ENCODE measurements at places on chromosomes 13 and 19. TPM values are rescaled to one million over a fixed set of nuclear protein-coding genes. Genes with fewer than 3 reads are reported as not detected.

The NCAN gene
- not detected for total RNA-seq

The CEACAM16 gene
- total RNA-seq = not detected

The ZIM2 gene
- total RNA-seq = not detected

The SMIM24 gene
- total RNA-seq = 0.50 TPM

The ZNF99 gene
- under 0.01 TPM for total RNA-seq

DNA sequence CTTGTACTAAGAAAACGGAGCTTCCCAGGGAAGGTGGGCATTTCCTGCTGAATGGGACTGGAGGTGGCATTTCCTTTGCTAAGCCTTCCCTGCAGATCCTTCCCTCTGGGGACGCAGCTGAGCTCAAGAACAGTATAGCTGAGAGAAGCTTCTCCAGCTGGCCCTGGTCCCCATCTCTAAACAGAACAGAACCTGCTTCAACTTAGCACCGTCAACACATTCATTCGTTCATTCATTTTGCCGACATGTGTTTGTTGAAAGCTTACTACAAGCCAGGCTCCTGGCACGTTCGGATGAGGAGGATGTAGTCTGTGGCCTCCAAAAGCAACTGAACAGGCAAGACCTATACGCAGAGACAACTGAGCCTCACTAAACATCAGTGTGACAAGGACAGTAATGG lies 36.6 kb upstream of the PEPD start:
- no peak for DNase-seq

DNA sequence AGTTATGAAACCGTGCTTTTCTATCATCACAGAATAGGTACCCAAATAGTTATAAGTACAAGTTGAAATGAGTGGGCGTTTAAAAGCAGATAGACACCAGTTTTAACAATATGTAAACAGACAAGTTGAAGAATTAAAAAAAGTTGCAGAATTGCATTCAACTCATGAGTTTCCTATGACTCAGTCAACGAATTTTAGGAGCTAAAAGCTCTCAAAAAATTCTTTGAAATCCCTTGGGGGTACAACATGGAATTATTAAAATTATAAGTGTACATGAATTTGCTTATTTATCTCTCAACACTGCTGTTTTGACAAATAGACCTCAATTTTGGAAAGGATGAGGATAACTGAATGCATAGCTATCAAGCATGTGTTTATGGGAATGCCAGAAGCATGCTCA lies 693.4 kb downstream of the PCDH9 start:
- no peak for DNase-seq

GRCh38 chr13:40522282-40522681 lies 144.2 kb downstream of the FOXO1 start:
- peak; percentile 41 for DNase-seq

- DNase-seq = no peak
Measured at GRCh38 chr13:91001371-91001770, 346.1 kb upstream of the MIR17HG start.

DNA sequence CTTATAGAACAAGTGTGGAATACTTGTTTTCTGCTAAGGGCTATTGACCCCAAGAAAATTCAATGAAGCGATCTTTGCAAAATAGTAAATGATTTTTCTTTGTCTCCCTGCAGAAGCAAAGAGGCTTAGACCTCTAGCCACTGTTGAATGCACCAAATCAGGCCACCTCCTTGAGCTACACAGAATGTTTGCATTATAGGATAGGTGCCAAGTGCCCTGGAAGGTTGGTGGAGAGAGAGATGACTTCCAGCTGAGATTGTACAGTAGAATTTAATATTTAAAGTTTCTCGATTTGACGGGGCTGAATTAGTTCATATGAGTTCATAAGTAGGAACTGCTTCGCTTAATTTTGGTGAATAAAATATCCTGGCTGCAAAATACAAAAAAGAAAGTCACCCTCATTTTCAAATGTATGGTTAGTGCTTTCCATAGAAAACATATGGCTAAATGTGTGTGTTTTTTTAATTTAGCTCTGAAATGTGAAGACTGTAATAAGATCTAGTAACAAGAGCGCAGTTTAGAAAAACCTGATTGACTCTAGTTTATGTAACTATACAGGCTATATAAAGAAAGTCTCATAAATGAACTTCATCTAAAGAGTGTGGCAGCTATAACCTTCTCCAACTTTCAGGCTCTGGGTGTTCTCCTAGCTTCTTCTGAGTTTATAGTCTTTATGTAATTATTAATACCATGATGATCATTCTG lies 41.6 kb downstream of the LRCH1 start:
- no peak for DNase-seq

DNA sequence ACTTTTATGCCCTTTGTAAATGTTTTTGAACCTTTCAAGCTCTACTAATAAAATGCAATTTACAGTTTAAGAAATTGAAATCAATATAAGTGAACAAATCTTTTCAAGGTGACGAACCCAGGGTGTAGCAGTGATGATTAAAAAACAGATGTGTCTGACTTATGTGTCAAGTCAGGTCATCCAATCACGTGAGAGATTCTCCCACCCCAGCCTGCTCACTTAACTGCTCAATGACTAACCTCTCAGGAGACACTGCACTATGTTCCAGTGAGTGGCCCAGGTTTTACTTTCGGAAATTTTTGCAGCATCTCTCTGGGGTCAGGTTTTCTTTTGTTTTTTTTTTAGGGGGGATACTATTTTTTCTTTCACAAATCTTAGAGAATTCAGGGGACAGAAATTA lies 60.7 kb downstream of the ZNF429 start:
- DNase-seq = peak; percentile 25

GRCh38 chr19:33734913-33735312 lies 61.8 kb upstream of the KCTD15 start:
- no peak for DNase-seq

DNA sequence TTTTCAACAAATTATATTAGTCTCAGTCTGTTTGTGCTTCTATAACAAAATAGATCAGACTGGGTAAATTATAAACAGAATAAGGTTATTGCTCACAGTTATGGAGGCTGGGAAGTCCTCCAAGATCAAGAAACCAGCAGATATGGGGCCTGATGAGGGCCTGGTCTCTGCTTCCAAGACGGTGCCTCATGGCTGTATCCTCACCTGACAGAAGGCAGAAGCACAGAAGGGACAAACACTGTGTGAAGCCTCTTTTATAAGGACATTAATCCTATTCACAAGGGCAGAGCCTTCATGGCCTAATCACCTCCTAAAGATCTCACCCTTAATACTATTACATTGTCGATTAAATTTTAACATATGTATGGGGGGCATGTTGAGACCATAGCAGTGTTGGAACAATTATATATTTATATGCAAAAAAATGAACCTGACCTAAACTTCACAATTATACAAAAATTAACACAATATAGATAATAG lies 12.7 kb downstream of the F10 start:
- no peak for DNase-seq

DNA sequence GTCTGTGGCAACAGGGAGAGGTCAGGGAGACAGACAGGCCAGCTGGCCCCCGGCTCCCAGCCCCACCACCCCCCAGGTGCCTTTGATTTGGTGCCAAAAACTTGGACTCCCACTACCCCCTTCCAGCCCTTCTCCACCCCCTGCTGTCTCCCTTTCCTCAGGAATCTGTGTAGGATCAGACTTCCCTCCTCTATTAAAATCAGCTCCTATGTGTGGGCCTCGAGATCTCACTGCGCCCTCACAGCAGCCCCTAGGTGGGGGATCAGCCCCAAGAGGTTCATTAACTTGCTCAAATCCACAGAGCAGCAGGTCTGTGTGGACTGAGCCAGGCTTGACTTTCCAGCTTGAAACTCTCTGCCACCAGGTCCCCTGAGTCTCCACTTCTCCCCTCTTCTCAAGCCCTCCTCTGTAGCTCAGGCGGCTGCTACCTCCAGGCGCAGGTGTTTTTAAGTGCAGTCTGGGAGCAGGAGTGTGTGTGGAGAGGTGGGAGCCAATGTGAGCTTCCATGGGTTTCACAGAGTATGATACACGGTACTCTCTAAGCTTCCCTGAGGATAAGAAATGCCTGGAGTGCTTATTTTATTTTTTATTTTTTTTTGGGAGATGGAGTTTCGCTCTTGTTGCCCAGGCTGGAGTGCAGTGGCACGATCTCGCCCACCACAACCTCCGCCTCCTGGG lies 1.7 kb downstream of the GAPDHS start:
- no peak for DNase-seq

DNA sequence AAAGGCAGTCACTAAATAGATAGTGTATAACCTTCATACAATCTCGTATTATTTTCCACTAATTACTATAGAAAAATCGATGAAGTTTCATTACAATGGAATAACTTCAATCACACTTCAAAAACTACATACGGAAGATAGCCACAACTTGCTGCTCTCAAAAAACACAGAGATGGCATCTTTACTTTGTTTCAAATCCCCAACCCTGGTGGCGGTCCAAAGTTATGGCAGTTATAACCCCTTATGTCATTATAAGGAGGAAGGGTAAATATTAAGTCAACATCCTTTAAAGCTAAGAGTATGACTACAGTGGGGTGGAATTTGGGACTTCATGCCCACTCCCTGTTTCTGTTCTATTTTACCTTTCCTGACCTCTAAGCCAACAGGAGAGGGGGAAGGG lies 146.5 kb downstream of the LACC1 start:
- DNase-seq = no peak

- DNase-seq = no peak
Measured at GRCh38 chr19:17075864-17076542, 426 bp downstream of the MYO9B start.

GRCh38 chr13:76086729-76087128 lies 450.6 kb downstream of the LMO7 start:
- DNase-seq = no peak

- DNase-seq = no peak
Measured at GRCh38 chr13:106462710-106463109, 72.8 kb downstream of the EFNB2 start.

GRCh38 chr19:20079476-20079875 lies 1.7 kb downstream of the ZNF90 start:
- peak; percentile 25 for DNase-seq

GRCh38 chr13:100039740-100040139 lies 49.2 kb upstream of the PCCA start:
- peak; percentile 40 for DNase-seq

GRCh38 chr19:41265395-41266153 lies 1.4 kb downstream of the HNRNPUL1 start:
- DNase-seq = peak; percentile 26

- peak; percentile 45 for DNase-seq
Measured at GRCh38 chr13:50742968-50743367, 100.5 kb downstream of the DLEU7 start.

- DNase-seq = no peak
Measured at GRCh38 chr19:8457209-8457608, 12.4 kb downstream of the HNRNPM start.

GRCh38 chr19:34793565-34793964 lies 20.6 kb upstream of the ZNF599 start:
- DNase-seq = no peak

- peak; percentile 80 for DNase-seq
Measured at GRCh38 chr13:107767119-107767518, 448.2 kb downstream of the LIG4 start.

DNA sequence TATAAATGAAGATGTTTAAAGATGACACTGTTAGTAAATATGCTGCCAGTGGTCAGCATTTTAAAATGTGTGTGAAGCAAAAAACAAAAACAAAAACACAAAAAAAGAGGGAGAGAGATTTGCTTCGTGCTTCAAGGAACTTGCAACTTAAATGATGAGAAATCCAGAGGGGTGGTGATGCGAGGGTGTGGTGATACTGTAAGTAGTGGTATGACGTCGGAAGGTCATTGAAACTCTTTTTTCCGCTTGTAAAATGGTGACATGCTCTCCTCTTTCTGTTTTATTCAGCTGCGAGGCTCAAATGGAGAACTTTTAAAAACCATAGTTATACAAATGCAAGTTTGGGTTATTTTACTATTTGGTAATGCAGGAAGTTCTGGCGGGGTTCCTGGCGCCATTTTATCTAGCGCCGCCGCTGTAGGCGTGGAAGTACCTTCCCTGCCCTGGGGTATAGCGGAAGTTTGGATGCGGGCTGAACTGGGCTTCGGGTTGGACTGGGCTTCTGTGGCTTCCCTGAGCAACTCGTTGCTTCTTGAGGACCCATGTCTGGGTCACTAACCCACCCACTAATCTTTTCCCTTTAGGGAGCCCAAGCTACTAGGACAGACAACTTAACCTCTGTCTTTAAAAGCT lies 34.8 kb downstream of the DGKH start:
- no peak for DNase-seq

DNA sequence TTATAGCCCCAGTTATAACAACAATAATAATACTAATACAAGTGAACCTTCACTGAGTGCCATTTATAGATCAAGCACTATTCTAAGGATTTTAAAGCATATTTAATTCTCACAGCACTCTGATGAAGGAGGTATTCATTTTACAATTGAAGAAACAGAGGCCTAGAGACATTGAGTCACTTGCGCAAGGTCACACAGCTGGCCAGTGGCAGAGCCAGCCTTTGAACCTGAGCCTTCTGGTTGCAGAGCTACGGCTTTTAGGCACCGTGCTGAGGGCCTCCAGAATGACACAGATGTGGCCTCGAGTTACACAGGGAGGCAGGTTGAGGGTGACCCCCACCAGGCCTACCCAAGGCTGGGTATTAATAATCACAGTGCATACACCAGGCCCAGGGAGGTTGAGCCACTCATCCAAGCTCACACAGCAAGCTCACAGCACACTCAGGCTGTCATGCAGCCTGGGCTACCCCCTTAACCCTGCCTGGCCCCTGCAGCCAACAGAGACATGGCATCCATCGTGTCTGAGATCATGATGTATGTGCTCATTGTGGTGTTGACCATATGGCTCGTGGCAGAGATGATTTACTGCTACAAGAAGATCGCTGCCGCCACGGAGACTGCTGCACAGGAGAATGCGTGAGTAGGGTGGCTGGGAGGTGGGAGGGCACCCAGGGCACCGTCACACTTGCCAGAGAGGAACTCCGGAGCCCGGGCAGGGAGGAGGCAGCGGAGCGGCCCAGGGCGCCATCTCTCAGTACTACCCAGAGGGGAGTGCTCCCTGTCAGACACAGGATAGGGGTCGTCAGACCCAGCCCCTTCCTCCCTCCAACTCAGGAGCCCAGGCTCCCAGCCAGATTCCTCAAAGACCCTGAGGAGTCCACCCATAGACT lies 2.7 kb upstream of the HPN start:
- DNase-seq = no peak

- DNase-seq = peak; percentile 49
Measured at GRCh38 chr19:342801-343421, 1.7 kb downstream of the MIER2 start.

- no peak for DNase-seq
Measured at GRCh38 chr19:42245231-42245630, 2.8 kb upstream of the GSK3A start.

DNA sequence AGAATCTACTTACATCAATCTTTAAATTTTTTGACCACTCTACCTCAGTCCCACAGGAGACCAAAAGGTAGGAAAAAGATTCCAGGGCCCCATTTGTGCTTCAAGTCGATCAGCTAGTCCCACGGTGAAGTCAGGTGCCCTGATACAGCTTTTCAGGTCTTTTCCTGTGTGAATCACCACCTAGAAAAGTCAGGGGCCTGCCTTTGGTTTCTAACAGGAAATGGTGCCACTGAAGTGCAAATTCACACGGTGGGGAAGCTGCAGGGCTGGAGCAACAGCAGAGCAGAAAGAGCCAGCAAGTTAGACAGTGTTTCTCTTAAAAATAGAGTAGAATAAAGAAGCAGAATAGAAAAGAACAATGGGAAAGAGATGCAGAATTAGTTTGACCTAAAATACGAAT lies 107.5 kb downstream of the KLF12 start:
- peak; percentile 70 for DNase-seq

All from renal cortical epithelial cell (primary cell).